NCI-H2081 (cell line): ENCODE measurements at places on chromosomes 3 and 15.

DNA sequence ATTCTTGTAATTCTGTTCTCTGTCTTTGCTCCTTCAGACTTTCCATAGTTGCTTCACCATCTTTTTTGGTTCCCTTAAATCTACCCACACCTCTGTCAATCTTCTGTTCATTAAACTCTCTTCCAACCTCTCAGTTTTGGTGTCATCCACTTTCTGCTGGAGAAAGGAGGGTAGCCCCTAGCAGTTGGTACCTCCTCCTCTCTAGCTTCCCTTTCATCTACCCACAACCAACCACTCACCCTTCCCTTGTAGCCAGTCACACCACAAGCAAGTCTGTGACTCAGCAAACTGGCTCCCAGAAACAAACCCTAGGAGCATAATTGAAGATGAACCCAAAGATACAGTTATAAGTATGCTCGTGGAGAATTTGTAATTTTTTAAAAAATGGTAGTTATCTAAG, 318.6 kb downstream of the FHIT start:
- no peak for DNase-seq

GRCh38 chr3:32157600-32158264, 51.3 kb downstream of the GPD1L start:
- DNase-seq = peak; percentile 79

- no peak for DNase-seq
Observed at GRCh38 chr3:190747571-190747970, 114.9 kb downstream of the GMNC start.

DNA sequence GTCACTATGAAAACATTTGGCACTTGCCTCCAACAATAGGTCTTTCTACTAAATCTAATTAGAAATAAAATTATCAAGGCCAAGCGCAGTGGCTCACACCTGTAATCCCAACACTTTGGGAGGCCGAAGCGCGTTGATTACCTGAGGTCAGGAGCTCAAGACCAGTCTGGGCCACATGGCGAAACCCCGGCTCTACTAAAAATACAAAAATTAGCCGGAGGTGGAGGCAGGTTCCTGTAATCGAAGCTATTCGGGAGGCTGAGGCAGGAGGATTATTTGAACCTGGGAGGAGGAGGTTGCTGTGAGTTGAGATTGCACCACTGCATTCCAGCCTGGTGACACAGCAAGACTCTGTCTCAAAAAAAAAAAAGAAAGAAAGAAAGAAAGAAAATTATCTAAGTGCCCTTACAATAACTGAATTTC, 1.6 kb upstream of the PLD1 start:
- DNase-seq = no peak
